ENCODE measurements at places on chromosomes 2 and 18. TPM values are rescaled to one million over a fixed set of nuclear protein-coding genes. Genes with fewer than 3 reads are reported as not detected.

Gene LRRTM4
- not detected for total RNA-seq

Gene SIX3
- not detected for total RNA-seq

- no peak for DNase-seq
- H3K27me3 ChIP-seq: no peaks in the 10 kb centered on the region
- H3K4me3 ChIP-seq: no peak overlapping the region
- H3K27ac ChIP-seq: no peak overlapping the region
- H3K4me1 ChIP-seq: no peaks in the 10 kb centered on the region
These were observed 133.2 kb upstream of the GULP1 start for GRCh38 chr2:188158337-188159100.

DNA sequence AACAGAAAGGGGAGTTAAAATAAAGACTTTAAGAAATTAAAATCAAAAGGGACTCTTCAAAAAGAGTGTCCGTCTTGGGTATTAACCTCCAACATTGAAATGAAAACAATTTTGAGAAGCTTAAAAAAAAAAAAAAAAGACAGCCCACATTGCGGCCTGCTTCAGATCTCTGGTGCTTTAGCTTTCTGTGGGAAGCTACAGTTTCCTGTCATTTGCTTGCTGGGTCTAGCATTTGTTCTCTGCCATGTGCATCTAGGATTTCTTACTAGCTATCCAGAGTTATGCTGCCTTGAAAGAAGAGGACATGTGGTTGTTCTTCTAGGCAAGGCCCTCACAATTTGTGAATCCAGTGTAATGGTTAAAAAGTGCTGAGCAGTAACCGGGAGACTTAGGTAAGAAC, 375.3 kb downstream of the SLC4A3 start:
- H3K4me3 ChIP-seq: no peak overlapping the region
- H3K27ac ChIP-seq: no peak overlapping the region
- H3K36me3 ChIP-seq: no peaks in the 10 kb centered on the region
- no peaks in the 10 kb centered on the region for H3K27me3 ChIP-seq
- no peaks in the 10 kb centered on the region for H3K4me1 ChIP-seq
- DNase-seq: no peak

- no peaks in the 10 kb centered on the region for H3K4me1 ChIP-seq
- DNase-seq: no peak
- peaks cover 40% of the 10 kb centered on the region for H3K36me3 ChIP-seq
- no peaks in the 10 kb centered on the region for H3K27me3 ChIP-seq
These were observed 80.2 kb downstream of the RAB3GAP1 start for GRCh38 chr2:135132314-135132713.

- no peak for DNase-seq
- no peak overlapping the region for H3K27ac ChIP-seq
- no peaks in the 10 kb centered on the region for H3K4me1 ChIP-seq
- no peaks in the 10 kb centered on the region for H3K36me3 ChIP-seq
- H3K4me3 ChIP-seq: no peak overlapping the region
These were observed 283.0 kb downstream of the MYCN start for GRCh38 chr2:16223161-16223840.

DNA sequence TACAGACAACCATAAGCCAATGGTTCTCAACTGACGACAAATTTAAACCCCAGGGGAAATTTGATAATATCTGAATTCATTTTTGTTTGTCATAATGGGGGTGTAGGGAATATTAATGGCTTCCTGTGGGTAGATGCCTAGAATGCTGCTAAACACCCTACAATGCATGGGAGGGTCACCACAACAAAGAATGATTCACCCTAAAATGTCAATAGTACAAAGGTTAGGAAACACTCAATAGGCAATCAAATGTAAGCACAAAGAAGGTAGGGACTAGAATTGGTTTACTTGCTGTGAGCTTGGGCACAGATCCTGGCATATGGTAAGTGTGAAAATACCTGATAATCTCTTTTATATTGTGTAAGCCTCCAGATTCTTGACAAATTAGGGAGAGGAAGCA, 20.1 kb upstream of the FANCL start:
- DNase-seq: no peak
- H3K4me3 ChIP-seq: no peak overlapping the region
- peaks cover 14% of the 10 kb centered on the region for H3K27me3 ChIP-seq
- peaks cover 3% of the 10 kb centered on the region for H3K36me3 ChIP-seq

- H3K27me3 ChIP-seq: no peaks in the 10 kb centered on the region
- H3K27ac ChIP-seq: no peak overlapping the region
- no peak for DNase-seq
- H3K4me1 ChIP-seq: peaks cover 27% of the 10 kb centered on the region
- H3K4me3 ChIP-seq: no peak overlapping the region
These were observed 4.5 kb upstream of the ATL2 start for GRCh38 chr2:38381381-38382143.

DNA sequence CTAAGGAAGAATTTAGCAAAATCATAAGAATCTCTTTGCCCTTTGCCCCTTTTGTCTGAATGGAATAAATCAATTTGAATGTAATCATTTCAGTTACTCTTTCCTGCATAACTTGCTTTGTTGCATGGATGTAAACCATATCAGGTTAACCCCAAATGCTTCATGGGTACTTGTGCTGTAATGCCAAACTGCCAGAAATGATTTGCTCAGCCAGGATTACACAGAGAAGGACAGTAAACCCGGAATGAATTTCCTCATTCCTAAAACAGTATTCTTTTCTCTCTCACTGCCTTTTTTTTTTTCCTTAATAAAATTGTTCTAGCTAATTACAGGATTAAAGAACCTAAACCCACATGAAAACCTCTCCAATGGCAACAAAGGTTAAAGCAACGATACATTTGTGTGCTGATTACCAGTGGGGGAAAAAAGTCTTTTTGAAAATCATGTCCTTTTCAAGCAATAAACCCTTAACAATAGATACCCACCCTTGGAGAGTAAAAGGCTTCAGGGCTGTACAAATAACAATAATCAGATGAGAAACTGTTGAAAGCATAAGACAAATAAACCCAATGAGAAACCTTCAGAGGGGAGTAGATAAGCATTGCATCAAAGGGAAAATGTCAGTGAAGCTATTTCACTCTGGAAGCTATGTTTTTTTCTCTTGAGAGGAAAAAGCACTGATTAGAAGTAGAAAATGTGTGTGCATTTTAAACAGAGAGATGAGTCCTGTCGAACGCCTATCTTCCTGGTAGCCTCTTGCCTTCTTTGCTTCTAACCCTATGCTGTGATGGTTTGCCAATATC, 275.3 kb downstream of the CDH2 start:
- H3K27me3 ChIP-seq: no peaks in the 10 kb centered on the region

DNA sequence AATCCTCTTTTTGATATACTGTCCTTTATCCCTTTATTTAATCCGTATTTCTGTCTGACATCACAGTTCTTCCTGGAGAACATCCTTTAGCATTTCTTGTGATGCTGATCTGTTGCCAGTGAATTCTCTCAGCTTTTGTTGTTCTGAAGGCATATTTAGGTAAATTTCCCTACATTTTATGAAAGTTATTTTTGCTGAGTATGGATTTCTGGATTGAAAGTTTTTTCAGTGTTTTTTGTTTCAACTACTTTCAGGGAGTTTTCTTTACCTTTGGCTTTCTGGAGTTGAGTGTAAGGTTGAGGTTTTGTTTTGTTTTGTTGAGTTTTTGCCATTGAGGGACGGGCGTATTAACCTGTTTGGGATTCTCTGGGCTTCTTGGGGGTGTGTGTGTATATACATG, 22.5 kb downstream of the SNTG2 start:
- H3K4me1 ChIP-seq: peaks cover 17% of the 10 kb centered on the region
- H3K36me3 ChIP-seq: no peaks in the 10 kb centered on the region
- peaks cover 30% of the 10 kb centered on the region for H3K27me3 ChIP-seq
- DNase-seq: no peak
- no peak overlapping the region for H3K4me3 ChIP-seq
- H3K27ac ChIP-seq: no peak overlapping the region

Gene RNF144A
- 21.4 TPM for total RNA-seq

- DNase-seq: no peak
- peaks cover 19% of the 10 kb centered on the region for H3K27me3 ChIP-seq
- peaks cover 4% of the 10 kb centered on the region for H3K36me3 ChIP-seq
- no peak overlapping the region for H3K27ac ChIP-seq
- H3K4me3 ChIP-seq: no peak overlapping the region
These were observed 94.0 kb upstream of the ANKRD30BL start for GRCh38 chr2:132255714-132256113.

GRCh38 chr2:218815649-218816048, 16.0 kb downstream of the PRKAG3 start:
- H3K4me3 ChIP-seq: no peak overlapping the region
- peaks cover 16% of the 10 kb centered on the region for H3K27me3 ChIP-seq
- no peaks in the 10 kb centered on the region for H3K36me3 ChIP-seq
- H3K4me1 ChIP-seq: no peaks in the 10 kb centered on the region
- no peak for DNase-seq

Gene LIMS3
- total RNA-seq: 3.3 TPM

Gene FLACC1
- 0.63 TPM for total RNA-seq

- DNase-seq: no peak
- H3K4me3 ChIP-seq: no peak overlapping the region
- peaks cover 12% of the 10 kb centered on the region for H3K36me3 ChIP-seq
- no peaks in the 10 kb centered on the region for H3K27me3 ChIP-seq
These were observed 102.3 kb downstream of the RAPH1 start for GRCh38 chr2:203432811-203433210.

Gene DNER
- total RNA-seq: not detected

Gene CDK15
- not detected for total RNA-seq

DNA sequence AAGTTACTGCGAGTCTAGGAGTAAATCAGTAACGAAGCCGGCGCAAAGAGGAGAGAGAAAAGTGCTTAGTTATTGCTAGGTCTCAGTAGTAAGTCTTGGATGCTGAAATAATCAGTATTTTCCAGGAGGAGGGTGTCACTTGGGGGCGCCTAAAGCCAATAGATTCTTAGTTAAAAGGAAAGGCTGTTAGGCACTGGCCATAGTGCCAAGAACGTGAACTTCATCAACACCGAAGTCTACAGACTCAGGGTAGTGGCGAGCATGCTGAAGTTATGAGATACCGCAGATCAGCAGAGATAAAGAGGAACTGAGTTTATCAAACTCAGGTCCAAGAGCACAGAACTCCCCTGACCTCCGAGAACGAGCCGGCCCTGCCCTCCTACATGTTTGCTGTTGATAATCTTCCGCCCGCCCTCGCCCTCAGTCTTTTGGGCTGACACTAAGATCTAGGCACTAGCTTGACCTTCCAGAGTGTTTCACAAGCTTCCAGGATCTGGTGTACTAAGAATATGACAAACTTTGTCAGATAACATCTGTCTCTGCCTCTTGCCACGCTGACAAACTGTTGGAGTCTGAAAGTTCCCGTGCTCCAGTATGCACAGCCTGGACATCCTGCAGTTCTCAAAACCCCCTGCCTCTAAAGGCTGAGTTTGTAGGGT, 49.2 kb downstream of the CYB5A start:
- H3K27ac ChIP-seq: no peak overlapping the region
- no peak overlapping the region for H3K4me3 ChIP-seq
- peaks cover under 1% of the 10 kb centered on the region for H3K4me1 ChIP-seq
- H3K27me3 ChIP-seq: peaks cover 19% of the 10 kb centered on the region
- no peak for DNase-seq
- H3K36me3 ChIP-seq: no peaks in the 10 kb centered on the region

Gene PXDN
- not detected for total RNA-seq

DNA sequence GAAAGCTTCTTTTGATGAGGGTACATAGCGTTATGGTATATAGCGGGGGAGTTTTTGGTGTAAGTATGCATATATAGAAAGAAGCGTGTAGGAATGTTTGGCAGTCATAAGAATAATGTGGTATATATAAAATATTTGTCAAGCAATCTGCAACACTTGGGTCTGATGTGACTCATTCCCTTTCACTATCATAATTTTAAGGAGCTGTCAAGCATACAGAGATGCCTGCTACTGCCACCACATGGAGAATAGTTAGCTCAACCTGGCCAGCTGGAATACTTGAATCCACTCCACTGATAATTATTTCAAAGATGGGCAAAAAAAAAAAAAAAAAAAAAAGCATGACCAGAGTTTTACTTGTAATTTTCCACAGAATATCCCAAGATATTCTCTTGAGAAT, 559.8 kb upstream of the REG3G start:
- H3K36me3 ChIP-seq: no peaks in the 10 kb centered on the region
- no peak overlapping the region for H3K4me3 ChIP-seq
- H3K27me3 ChIP-seq: no peaks in the 10 kb centered on the region
- H3K27ac ChIP-seq: no peak overlapping the region
- no peak for DNase-seq
- no peaks in the 10 kb centered on the region for H3K4me1 ChIP-seq

Data from activated CD4-positive, alpha-beta memory T cell treated with anti-CD3 and anti-CD28 coated beads for 36 hours (primary cell).